Eye (tissue), 1 donor: ENCODE measurements at places on chromosomes 16 and 17.
A peak's percentile ranks its signal among the peaks of the same experiment; 100 is the strongest.

DNA sequence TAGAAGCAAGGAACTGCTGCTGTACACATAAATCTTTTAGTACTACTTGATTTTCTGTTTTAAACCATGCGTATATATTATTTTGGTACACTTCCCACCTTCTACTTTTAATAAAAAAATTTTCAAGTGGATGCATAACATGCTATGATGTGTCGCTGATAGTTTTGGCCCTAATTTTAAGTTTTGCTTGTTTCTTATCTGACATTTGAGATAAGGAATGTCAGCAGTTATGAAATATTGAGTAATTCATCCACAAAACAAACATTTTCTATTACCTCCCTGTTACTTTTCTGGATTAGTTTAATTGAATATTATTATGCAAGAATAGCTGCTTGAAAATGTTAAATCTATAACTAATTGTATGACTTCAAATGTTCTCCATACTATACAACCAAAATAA lies 35.8 kb downstream of the N4BP1 start:
- DNase-seq: no peak

DNA sequence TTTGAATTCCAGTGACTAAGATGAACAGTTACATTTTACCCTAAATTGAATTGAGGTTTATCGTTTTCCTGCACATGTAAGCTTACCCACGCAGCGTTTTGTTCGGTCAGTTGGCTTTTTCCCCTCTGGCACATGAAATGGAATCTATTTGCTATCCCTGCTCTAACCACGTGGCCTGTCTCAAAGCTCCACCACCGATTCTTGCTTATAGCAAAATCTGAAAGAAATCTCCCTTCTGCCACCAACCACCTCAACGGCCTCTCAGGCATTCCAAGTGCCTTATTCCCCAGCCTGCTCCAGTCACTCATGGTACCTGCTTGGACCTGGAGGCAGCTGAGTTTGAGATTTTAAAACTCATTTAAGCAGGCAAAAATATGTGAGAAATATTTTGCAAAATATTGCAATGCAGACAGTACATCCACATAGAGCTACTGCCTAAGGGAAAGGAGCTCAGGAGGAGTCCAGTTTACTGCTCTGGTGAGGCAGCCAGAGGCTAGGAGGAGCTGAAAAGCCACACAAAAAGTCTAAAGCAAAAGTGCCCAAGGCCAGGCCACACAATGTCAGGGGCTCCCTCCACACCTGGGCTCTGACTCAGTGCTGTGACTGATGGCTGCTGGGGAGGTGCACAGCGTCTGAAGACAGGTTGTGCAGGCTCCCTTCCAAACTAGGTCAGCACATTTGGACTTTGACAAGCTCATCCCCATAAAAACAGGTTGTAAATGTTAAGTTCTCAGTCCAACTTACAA lies 26.4 kb downstream of the ARHGAP17 start:
- DNase-seq: peak; percentile 53

- peak; percentile 26 for DNase-seq
These were observed 154.0 kb upstream of the SDK2 start for GRCh38 chr17:73798111-73798748.

DNA sequence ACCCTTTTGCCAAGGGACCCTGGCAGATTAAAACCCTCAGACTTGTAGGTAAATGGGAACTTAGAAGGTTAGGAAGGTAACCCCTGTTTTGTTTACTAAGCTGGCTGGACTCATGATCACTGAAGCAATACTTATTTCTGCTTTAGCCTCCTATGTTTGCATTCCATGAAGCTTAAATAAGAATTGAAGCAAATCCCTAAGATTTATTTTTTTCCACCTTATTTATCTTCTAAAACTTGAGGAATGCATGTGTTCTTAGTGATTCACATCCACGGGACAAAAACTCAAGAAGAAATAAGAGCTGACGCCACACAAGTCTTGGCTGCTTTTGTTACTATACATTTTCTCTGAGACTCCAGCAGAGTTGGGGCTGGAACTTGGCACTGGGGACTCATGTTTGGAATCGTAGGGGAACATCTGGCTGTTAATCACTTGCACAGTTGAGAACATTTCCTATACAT lies 35.5 kb downstream of the CLUAP1 start:
- DNase-seq: peak; percentile 73
